Foreskin keratinocyte (primary cell): ENCODE measurements at places on chromosomes 3 and 15. TPM values are rescaled to one million over a fixed set of nuclear protein-coding genes. Genes with fewer than 3 reads are reported as not detected.

THRB gene
- polyA plus RNA-seq, result 0.93 and 0.98 TPM in 2 replicates

DNA sequence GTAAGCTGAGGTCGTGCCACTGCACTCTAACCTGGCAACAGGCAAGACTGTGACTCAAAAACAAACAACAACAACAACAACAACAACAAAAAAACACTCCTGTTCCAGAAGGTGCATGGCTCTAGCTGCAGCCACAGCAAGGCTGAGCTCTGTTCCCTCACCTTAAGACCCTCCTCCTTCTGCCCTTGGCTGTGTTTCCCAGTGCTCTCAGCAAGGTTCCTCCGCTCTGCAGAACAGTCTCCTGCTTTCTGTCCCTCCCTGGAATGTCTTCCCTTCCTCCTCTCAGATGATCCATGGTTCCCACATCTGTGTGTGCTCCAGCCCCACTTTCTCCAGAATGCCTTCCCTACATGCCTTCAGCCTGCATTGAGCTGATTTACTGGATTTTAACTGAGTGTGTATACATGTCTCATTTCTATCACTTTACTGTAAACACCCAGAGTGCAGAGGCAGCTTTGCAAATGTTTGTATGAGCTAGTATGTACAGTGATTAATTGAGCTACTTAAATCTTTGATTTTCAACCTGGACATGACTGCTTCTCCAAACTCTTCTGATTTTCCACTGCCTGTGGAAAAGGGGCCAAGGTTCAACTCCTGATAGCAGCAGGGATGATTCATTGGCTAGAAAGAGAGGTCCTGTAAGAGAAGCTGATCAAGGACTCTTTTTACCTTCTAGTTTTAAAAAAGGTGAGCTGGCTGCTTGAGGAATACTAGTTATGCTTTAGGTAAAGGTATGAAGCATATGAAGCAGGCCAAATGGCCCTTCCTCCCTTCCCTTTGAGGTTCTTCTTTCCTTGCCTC, 14.7 kb downstream of the ANKUB1 start:
- no peak for DNase-seq

EAF1 gene
- polyA plus RNA-seq, result 4.3 and 5.0 TPM in 2 replicates

GRCh38 chr3:64694114-64694513, 6.3 kb upstream of the ADAMTS9 start:
- DNase-seq, result no peak

DNA sequence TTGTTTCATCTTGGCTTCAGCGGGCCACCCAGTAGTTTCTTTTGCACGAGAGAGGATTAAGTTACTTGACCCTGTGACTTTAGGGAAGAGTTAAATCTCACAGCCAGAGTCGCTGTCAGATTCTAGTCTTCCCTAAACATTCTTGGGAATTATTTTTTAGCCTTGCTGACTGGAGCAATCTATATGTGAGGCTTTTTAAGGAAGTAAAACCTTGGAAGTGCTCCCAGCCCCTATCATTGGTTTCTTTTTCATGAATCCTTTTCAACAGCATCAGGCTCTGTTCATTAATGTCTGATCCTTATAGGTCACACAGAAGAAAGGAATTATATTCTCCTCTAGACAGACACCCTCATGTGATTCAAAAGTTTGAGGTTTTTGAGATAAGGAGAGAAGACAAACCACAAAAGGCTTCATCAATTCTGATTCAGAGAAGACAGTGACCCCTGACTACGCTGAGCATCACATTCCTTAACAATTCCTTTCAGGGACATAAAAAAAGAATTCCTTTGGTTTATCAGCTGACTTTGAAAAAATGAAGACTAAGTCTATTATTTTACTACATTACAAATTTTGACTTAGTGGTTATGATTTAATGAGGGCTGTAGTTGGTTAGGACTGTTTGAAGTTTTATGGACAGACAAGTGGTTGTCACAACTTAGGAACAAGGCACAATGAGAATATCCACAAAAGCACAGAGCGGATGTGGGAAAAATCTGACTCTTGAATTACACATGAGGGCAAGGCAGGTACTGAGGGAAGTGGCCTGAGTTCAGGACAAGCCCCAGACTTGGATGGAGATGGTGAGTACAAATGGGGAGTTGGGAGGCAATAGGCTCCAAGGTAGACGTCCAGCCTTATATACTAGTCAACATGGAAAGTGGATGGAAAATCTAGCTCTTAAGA, 171.1 kb upstream of the STT3B start:
- peak; percentile 35 for DNase-seq

GRCh38 chr3:7692866-7693265, 808.8 kb upstream of the LMCD1 start:
- DNase-seq, result no peak

AGTR1 gene
- polyA plus RNA-seq, result not detected in 2 replicates

- DNase-seq, result peak; percentile 27
These were observed 113.9 kb downstream of the TLE3 start for GRCh38 chr15:69983696-69984265.

DNA sequence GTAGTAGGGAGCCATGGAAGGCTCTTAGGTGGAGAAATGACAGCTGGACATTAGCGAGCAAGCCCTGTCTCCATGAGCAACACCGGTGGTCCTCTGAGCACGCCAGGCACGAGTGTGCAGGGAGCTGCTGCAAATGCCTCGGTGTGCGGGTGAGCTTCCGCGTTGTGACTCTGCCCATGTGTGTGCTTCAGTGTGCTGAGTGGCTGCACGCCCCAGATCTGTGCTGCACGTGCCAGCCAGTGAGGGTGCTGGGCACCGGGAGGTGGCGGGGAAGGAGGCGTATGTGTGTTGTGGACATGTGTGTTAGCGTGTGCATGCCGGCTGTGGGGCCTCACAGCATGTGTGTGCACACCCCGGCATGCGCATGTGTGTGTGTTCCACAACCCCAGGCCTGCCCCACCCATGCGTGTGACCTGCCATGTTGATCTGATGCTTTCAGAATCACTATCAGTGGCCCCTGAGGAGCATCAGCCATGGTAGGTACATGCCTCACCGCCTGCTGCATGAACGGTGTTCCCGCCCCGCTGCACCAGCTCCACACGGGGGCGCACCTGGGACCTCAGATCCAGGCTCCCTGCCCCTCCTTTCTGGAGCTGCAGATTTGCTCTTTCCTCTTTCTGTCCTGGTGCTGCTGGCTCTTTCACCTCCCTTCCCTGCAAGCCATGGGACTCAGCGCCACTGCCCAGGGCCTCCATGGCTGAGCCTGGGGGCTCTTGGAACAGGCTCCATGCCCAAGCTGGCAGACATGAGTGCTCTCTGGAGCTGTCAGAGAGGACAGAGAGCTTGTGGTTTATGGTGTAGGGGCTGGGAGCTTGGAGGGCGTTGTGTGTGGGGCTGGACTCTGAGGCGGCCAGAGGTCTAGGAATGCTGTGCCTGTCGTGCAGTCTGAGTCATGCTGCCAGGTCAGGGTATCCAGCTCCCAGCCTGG, 169.4 kb downstream of the TBC1D2B start:
- DNase-seq, result no peak

DNA sequence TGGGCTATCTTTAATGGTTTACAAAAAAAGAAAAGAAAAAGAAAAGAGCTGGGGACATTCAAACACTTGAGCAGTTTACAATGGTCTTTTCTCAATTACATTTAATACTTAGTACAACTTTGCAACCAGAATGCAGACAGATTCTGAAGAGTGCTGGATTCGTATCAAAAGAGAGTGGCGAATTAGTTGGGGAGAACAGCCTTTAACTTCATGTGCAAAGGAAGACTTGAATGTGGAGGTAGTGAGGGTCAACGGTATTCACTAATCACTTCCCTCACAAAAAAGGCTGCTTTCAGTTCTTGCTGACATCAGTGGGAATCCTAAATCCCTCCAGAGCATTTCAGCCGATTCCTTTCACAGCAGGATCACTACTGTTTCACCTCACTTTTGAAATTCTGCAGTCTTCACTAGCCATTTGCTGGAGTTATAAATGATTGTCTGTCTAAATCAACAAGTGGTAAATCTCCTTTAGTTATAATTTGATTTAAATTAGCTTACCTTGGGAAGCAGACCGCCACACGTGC, 323.0 kb upstream of the SEMA6D start:
- no peak for DNase-seq

DNA sequence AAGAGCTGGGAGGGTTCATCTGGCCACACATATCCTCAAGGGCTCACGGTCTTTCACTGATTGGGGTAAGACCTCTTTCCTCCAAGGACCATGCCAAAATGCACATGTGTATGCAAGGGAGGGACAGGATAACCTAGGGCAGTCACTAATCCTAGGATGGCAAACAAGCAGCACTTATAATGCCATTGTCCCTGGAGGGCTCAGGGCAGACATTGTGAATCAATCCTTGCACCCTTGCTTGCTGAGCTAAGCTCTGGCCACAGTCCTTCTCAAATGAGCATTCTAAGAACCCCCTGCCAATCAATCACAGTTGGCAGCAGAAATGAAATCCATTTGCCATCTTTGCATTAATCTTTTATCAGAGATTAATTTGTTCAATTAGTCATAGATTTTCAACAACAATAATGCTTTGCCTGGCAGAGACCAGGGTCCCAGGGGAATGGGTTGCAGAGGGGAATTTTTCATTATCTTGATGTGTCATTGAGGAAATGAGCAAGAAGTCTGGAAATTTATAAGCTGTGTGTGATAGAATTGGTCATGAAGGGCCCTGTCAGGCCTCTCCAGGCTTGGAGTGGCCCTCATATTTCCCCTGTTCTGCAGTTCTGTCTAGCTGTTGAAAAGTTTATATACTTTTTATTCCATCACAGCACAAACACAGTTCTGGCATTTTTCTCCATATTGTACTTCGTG, 57.2 kb upstream of the KY start:
- DNase-seq, result no peak

DNA sequence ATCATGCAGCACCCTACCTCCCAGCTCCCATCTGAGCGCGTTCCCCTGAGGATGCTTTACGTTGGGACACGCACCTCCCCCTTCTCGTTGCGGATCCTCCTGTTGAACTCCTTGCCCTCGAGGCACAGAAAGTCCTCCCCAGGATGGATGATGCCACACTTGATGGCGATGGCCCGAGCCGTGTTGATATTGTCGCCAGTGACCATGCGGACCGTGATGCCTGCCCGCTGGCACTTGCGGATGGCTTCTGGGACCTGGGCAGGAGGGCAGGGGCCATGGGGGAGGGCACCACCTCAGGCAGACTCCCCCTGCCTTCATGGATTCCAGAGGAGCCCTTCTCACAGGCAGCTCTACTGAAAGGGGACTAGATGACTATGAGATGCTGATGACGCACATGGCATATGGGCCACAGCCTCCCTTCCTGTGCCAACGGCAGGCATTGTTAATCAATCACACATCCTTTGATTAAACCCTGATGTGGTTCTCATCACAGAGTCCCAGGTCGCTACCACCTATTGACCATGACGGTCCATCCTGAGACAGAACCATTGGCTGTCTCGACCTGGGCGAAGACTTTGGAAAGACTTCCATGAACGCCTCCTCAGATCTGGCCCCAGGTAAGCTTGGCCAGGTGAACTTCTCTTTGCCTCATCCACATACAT, 29.5 kb upstream of the SEC13 start:
- DNase-seq, result no peak

DLL4 gene
- not detected in 2 replicates for polyA plus RNA-seq

EFHB gene
- polyA plus RNA-seq, result 0.18 and 0.34 TPM in 2 replicates

TMEM45A gene
- 14.7 and 15.7 TPM in 2 replicates for polyA plus RNA-seq

DNA sequence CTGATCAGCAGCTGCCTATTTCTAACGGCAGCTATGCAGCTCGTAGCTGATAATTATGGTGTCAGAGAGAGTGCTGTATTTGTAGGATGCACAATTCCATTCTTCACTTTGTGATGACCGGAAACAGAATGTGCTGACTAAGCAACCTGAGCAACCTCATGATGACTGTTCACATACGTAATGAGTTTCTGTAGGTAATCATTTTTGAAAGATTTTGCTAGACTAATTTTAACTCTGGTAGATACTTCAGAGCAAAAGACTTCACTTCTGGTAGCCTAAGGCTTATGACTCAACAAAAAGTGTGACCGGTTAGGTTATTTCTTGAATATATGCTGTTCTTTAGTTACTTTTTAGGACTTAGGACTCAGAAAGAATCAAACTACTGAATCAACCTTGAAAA, 567.7 kb downstream of the NAALADL2 start:
- DNase-seq, result peak; percentile 83

DNA sequence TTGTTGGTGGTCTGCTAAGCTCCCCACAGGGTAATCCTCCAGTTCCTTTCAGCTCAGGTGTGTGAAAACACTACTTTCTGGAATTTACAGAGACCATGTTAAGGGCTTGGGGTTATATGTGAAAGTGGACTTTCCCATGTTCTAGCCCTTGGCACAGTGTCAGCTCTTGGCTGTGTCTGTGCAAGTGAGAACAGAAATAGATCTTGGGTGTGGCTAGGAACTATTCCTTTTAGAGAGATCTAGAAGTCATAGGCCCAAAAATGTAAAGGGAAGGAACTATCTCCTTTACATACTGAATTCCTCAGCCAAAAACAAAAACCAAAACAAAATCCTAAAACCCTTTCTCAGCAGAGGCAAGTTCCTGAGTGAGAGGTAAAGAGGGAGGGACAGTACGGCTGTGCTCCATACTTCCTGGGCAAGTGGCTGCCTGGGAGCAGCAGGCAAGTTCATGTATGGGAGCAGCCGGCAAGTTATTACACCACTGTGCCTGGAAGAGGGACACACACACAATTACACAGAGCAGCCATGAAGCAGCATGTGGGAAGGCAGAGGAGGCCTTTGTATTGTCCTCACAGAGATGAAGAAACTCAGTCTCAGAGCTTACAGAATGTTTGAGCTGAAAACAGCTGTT, 19.9 kb upstream of the C3orf62 start:
- DNase-seq, result peak; percentile 69

SOX2 gene
- 0.03 and 0.09 TPM in 2 replicates for polyA plus RNA-seq

- peak; percentile 25 for DNase-seq
These were observed 4.7 kb downstream of the RBMS3 start for GRCh38 chr3:29285471-29286071.

SCN11A gene
- not detected in 2 replicates for polyA plus RNA-seq

DNA sequence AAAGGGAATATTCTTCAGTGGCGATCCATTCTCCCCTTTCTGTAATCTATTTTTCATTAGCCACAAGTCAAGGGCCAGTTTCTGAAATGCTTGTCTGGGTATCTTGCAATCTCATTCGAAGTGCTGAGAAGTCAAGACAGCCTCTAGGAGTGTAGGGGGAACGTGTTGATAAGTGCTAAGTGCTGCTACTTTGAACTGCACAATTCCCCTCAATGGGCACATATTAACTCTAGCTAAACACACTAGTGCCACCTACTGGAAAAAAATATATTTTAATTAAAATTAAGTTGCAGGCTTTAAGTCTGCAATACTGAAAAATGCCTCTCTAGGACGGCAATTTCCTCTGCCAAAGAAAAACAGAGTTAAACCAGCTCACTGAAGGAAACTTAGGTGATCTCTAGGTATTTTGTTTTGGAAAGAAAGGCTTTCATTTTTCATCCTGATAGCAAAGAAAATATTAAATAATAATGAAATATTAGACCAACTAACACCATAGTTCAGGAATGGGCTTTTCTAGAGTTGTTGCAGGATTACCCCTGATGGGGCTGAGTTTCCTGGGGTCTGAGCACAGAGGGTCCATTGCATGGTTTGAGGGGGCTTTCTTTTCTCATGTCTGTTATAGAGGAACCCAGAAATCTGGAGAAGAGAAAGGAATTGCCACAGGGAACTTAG, 181.9 kb upstream of the KBTBD8 start:
- no peak for DNase-seq

GRCh38 chr3:129025691-129026435, 24.8 kb downstream of the EFCC1 start:
- DNase-seq, result no peak

- no peak for DNase-seq
These were observed 45.7 kb upstream of the INO80 start for GRCh38 chr15:41161736-41162135.
